ENCODE measurements at places on chromosomes 6 and 20.

DNA sequence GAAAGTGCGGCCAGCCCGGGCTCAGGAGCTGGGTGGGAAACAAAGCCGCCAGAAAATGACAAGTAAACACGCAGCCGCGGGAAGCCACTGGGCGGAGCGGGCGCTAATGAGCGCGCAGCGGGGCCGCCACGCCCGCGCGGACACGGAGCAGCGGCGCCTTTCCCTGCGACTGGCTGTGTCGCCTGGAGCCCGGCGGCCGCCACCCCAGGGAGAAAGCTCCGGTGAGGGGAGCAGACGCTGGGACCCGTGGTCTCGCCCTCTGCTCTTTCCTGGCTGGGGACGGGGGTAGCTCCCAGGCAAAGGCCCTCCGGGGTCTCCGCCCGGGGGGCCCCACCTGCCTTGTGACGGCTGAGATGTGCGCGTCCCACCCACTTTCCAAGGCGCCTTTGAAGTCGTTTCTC is 54.9 kb downstream of the PRR18 start:
- DNase-seq, result no peak

- no peak for DNase-seq
Observed at GRCh38 chr6:56624046-56624727, 18.5 kb downstream of the DST start.

DNA sequence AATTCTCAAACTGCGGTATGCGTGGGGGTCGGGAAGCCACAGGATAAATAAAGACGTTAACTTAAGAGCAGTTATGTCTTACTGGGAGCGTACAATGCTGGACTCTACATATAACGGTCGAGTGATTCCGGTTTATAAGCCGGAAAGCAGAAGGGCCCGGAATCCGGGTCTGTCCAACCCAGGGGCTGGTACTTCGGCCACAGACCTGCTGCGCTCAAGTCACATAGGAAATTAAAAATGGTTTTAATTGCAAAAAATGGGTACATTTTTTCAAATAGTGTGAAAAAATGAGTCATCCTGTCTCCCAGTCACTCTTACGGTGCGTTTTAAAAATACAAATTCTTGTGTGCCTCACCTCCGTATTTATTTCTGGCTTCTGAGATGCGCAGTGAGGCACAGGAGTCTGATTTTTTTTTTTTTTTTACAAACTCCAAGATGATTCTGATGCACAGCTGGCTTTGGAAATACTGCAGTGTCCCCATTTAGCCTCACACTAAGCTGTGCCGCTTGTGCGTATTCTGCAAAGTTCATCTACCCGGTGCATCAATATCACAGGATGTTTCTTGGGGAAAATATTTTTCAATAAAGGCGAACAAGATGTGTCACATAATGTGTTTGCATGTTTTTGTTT is 1.0 kb downstream of the PCIF1 start:
- DNase-seq, result no peak

DNA sequence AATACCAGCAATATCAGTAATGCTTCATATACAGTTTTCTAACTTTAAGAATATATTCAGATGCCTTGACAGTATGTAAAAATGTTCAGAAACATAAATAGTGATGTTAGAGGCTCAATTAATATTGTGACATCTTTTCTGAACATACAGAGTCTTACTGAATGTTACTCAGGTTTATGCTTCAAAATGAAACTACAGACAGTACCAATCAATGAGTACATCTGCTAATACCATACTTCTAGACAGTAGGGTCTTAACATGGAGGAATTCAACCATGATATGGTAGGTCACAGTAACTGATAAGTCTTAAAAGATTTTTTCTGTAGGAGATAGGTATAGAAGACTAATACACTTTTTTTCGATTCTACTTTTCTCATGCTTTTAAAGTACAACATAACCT is 8.3 kb downstream of the GCLC start:
- no peak for DNase-seq

- DNase-seq, result no peak
Observed at GRCh38 chr20:42739683-42740082, 450.0 kb downstream of the PTPRT start.

- no peak for DNase-seq
Observed at GRCh38 chr20:63415647-63416391, 54.7 kb upstream of the CHRNA4 start.

GRCh38 chr6:11595903-11596302 is 58.4 kb downstream of the TMEM170B start:
- no peak for DNase-seq

- DNase-seq, result no peak
Observed at GRCh38 chr6:169881976-169882375, 130.6 kb downstream of the ERMARD start.

GRCh38 chr20:58932170-58932569 is 48.9 kb upstream of the NELFCD start:
- no peak for DNase-seq

DNA sequence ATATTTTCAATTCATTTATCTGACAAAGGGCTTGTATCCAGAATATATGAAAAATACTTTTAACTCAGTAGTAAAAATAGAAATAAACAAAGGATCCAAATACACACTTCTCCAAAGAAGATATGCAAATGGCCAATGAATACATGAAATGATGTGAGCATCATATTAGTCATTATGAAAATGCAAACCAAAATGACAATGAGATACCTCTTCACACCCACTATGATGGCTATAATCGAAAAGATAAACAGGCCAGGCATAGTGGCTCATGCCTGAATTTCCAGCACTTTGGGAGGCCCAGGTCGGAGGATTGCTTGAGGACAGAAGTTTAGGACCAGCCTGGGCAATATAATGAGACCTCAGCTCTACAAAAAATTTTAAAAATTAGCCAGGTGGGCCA is 33.8 kb upstream of the SMAP1 start:
- DNase-seq, result no peak

DNA sequence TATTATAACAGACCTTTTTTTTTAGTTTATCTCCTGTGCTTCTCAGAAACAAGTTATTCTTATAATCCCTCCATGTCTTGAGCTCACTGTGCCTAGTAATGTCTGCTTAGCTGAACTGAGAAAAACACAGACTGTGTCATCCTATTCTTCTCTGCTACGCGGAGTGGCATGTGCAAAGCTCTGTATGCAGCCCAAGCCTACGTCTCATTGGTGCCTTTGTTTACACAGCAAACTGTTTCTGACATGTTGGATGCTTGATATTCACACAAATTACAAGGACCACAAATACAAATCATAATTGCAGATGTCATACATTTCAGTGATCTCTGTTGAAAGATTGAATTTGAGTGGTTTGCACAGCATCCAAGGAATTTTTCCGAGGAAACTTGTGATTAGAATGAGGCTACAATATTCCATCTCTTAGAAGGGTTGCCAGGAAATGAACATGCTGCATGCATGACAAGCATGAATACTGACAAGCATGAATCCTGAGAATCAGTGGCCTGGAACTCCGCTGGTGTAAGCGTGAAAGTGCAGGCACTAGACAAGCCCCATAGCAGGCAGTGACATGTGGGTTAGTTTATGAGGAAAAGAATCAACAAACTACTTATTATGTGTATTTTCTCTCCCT is 128.4 kb upstream of the SGK1 start:
- peak; percentile 65 for DNase-seq

DNA sequence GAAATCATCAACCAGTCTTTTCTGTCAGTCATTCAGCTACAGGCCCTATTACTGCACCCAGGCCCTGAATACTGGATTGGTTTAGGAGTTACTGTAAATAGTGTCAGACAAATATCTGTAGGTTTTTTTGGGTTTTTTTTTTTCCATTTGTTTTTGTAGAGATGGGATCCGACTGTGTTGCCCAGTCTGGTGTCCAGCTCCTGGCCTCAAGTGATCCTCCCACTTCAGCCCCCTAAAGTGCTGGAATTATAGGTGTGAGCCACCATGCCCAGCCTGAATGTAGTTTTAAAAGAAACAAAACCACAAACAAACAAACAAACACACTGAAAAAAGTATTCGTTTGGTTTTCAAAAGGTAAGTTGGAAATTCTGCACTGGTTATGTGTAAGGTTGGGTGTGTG is 39.6 kb downstream of the DZANK1 start:
- DNase-seq, result no peak

- no peak for DNase-seq
Observed at GRCh38 chr20:60316476-60317158, 358.4 kb downstream of the CDH26 start.

- DNase-seq, result no peak
Observed at GRCh38 chr6:113558966-113559365, 298.2 kb upstream of the MARCKS start.

- DNase-seq, result no peak
Observed at GRCh38 chr20:50681359-50682064, 9.8 kb downstream of the RIPOR3 start.

DNA sequence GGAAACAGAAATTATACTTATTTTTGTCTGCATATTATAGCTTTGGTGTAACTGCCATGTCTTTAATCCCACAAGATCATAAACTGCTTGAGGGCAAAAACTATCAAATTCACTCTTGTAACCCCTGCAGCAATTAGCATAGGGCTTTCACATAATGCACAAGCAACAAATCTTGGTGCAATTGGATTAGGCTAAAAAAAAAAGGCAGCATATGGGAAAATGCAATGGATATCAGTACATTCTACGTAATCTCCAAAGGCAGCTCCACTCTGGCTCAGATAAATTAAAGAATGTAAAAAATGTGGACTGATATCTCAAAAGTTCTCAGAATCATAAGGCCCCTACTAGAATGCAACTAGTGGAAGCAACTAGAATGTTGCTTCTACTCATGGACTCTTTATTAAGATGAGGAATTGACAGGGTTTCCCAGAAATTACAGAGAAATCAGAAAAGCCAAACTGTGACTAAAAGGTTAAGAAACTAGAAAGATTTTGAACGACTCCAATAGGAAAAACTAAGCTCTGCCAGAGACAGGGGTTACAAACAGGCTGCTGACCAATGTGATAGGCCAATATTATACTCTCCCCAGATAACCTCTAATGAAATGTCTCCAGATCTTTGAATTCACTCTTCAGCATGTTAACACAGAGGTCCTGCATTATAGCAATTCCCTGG is 55.0 kb downstream of the FILIP1 start:
- DNase-seq, result no peak

GRCh38 chr20:8858181-8858787 is 210.6 kb upstream of the PLCB4 start:
- DNase-seq, result no peak

- no peak for DNase-seq
Observed at GRCh38 chr20:2756056-2756611, 44.3 kb downstream of the CPXM1 start.

- DNase-seq, result no peak
Observed at GRCh38 chr6:122347280-122347679, 52.2 kb upstream of the HSF2 start.

GRCh38 chr6:16575655-16576054 is 185.6 kb downstream of the ATXN1 start:
- no peak for DNase-seq

GRCh38 chr20:36071848-36072247 is 82.7 kb upstream of the EPB41L1 start:
- DNase-seq, result no peak

DNA sequence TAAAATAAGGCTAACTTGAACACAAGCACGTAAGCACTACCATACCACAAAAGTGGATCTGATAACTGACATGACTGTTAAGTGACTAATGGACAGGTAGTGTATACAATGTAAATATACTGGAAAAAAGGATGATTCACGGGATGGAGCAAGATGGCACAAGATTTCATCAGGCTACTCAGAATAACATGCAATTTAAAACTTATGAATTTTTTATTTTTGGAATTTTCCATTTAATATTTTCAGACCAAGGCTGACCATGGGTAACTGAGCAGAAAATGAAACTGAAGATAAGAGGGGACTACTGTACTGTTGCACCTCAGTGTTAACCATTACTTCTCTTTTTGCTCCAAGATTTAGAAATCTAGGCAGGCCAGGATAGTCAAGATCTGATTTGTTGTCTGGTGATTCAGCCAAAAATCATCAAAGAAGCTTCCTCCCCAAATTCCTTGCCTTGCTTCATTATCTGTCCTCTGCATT is 45.4 kb downstream of the TPBG start:
- no peak for DNase-seq

GRCh38 chr20:62894261-62894660 is 32.0 kb downstream of the DIDO1 start:
- no peak for DNase-seq

DNA sequence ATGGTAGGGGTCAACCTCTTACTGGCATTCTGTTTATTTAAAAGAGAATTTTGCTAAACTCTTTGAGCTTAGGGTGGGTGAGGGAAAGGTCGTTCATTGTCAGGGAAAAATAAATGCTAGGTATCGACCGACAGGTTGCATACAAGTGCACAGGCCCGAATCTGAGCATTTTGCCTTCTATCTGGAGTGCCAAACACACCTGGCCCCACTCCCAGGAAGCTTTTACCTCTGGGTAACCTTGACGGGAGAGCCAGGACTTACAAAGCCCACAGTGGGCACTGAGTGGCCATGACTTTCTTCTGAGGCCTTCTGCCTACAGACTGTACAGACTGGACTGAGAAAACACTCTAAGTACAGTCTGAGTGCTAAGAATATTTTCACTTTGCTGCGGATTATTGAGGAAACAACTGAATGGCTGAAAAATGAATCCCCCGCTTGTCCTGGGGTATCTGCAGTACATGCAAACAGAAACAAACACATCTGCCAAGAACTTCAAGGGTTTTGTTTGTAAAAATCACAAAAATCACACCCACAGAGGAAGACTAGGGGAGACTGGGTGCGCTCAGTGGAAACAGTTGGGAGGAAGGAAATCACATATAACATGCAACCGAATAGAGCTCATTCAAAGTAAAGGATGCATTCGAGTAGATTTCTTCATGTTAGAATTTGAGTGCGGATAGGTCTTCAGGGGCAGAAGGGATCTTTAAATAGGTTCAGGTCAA is 152.8 kb downstream of the NFATC2 start:
- DNase-seq, result no peak

- no peak for DNase-seq
Observed at GRCh38 chr6:16089232-16090062, 39.4 kb upstream of the MYLIP start.

- no peak for DNase-seq
Observed at GRCh38 chr20:39911497-39911896, 777.5 kb downstream of the MAFB start.

- no peak for DNase-seq
Observed at GRCh38 chr6:110337486-110337885, 20.7 kb downstream of the METTL24 start.

DNA sequence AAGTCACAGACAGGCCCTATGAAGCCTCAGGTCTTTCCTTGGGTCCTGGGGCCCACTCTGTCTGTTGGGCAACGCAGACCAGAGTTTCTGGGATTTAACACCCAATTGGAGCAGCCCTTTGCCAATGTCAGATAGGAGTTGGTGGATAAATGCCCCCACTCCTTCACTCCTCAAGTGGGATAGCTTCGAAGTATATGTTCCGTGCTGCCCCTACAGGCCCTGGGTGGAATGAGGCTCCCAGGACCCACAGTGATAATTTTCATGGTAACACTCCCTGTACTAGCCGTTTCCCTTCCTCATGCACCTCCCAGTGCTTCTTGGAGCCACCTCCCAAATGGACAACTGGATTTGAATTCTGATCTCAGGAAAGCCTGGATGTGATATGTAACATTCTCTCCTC is 145.4 kb downstream of the FOXA2 start:
- DNase-seq, result no peak

Measured in amygdala (tissue), 56 donors.